ENCODE measurements at places on chromosomes 7 and 10.

GRCh38 chr10:6536102-6536501 lies 44.0 kb downstream of the PRKCQ start:
- DNase-seq = no peak

GRCh38 chr10:44051584-44052385 lies 333.1 kb downstream of the CXCL12 start:
- no peak for DNase-seq

GRCh38 chr10:78263521-78263988 lies 229.9 kb downstream of the RPS24 start:
- DNase-seq = no peak

GRCh38 chr10:133465950-133466474 lies 12.3 kb downstream of the SCART1 start:
- no peak for DNase-seq

DNA sequence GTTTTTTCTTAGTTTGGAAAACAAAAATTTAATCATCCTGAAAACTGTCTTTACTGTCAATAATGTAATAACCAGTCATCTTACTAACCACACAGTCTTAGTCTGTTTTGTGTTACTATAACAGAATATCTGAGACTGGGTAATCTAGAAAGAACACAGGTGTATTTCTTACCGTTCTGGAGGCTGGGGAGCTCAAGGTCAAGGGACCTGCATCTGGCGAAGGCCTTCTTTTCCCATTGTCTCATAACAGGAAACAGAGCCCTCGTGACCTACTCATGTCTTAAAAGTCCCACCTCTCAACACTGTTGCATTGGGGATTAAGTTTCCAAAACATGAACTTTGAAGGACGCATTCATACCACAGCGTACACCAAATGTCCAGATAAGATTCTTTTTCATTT lies 932.3 kb downstream of the CNTNAP2 start:
- DNase-seq = no peak

- DNase-seq = no peak
These were observed 64.3 kb upstream of the NRP1 start for GRCh38 chr10:33398796-33399195.

GRCh38 chr10:56895306-56895705 lies 534.2 kb upstream of the ZWINT start:
- DNase-seq = no peak

- DNase-seq = no peak
These were observed 47.5 kb downstream of the INSYN2A start for GRCh38 chr10:127148933-127149220.

- no peak for DNase-seq
These were observed 452.2 kb upstream of the SORCS1 start for GRCh38 chr10:107616463-107617410.

DNA sequence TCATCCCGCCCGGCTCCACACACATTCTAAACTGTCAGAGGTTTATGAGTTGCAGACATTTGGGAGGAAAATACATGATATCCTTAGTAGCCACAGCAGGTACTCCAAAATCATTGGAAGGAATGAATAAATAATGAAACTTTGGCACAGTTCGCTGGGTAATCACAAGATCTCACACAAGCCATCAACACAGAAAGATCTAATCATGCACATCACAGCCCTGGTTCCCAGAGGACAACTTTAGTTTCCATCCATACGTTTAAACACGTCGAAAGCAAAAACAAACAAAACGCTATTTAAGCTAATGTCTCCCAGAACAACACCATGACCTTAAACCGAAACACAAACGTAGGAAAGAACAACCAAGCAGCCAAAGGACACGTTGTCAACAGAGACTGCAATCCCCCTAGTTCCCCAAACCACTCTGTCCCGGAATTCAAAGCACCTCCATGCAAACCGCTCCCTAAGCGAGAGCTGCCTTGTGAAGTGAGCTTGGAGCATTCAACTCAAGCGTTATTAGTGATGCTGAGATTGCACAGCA lies 12.3 kb downstream of the SVIL start:
- no peak for DNase-seq

DNA sequence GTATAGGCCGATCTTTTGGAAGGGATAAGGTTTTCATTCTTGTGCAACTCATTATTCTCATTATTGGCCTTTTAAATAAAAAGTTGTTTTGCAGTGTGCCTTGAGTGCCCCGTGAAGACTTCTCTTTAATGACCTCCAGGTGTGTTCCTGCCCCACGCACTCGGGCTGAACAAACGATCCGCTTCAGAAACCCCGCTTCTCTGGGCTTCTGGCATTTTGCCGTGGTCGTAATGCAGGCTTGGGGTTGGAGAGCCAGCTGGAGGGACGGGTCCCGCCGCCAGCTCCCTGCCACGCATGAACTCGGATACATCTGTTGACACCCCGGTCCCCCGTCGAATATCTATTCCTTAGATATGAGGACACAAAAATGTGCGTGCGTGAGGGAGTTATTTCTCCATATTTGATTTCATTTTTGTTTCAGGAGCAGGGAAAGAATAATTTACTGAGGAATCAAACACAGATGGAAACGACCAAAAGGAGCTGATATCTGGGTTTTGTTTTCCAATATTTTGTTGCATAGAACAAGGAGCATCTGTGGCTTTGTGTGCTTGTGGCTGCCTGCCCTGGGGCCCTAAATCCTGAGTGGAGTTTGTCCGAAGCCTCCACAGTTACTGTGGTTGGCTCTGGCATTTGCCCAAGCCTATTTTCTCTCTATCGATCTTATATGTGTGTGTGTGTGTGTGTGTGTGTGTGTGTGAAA lies 17.0 kb upstream of the TTYH3 start:
- no peak for DNase-seq

DNA sequence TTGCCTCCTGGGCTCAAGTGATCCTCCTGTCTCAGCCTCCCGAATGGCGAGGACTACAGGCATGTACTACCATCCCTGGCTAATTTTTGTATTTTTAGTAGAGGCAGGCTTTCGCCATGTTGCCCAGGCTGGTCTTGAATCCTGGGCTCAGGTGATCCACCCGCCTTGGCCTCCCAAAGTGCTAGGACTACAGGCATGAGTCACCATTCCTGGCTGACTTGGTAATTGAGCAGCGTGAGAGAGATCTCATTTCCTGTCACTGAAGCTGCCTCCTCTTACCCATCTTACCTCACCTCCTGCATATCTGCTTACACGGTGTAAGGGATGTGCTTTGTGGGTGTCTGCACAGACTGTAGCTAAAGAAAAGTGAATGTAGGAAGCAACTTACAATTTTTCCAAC lies 9.7 kb downstream of the IFIT3 start:
- DNase-seq = no peak

DNA sequence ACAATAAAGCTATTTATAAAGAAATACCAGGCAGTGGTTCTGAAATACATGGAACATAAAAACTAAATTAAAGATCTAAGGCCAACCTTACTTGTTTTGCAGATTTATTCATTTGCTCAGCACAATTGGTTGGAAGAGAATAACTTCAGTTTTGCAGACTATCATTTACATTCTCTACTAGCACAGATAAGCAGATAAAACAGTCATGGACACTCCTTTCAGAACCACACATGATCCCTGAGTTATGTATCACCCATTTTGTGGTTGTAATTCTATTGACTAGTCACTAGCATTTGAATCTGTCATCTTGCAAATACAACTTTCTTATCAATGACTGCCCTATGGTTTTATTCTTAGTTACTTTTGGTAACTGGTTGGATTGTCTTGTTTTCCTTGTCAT lies 45.1 kb downstream of the PRKAR2B start:
- DNase-seq = no peak

DNA sequence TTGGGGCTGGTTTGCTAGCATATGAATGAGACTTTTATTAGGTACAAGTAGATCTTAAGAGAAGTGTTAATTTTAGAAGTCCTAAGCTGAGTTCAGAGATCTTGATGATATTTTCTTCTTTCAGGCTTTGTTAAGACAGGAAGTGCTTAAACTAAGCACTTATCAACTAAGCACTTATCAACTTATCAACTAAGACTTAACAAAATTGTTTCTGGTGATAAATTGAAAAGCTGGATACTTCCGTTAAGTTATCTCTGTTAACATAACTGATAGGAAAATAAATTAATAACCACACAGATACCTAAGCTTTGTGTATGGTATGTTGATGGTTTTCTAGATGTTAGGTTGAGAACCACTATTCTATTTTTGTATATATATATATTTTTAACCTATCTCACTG lies 113.7 kb downstream of the PHTF2 start:
- DNase-seq = no peak

GRCh38 chr10:132264966-132265889 lies 42.5 kb downstream of the STK32C start:
- DNase-seq = no peak

DNA sequence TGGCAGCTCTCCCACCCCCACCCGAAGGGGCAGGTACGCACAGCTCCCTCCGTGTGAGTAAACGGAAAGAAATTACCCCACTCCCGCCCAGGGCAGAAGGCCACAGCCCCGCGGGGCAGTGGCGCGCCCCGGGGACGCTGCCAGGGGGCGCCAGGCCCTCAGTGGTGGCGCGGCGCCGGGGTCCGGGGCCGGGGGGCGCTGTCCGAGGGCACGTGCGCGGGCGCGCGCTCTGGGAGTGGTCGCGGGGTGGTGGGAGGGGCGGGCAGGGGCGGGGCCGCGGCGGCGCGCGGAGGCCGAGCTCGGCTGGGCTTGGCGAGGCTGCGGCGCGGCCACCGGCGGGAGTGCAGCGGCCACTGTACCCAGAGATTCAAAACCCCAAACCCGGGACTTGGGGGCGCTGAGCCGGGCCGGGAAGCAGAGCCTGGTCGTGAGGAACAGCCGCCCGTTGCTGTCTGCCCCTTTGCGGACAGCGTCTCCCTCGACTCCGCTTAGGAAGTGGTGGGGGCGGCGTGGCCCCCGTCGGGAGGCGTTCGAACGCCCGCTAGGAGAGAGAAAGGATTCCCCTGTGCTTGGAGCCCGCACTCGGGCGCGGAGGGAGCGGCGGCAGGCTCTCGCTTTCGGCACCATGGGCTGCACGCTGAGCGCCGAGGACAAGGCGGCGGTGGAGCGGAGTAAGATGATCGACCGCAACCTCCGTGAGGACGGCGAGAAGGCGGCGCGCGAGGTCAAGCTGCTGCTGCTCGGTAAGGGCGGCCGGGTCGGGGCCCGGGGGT lies at the start of gene GNAI1:
Gene GNAI1, plus strand, starts transcription at position 296 of the 773 bp plus-strand sequence. Its CDS starts 330 bp downstream, at position 626.
- no peak for DNase-seq

DNA sequence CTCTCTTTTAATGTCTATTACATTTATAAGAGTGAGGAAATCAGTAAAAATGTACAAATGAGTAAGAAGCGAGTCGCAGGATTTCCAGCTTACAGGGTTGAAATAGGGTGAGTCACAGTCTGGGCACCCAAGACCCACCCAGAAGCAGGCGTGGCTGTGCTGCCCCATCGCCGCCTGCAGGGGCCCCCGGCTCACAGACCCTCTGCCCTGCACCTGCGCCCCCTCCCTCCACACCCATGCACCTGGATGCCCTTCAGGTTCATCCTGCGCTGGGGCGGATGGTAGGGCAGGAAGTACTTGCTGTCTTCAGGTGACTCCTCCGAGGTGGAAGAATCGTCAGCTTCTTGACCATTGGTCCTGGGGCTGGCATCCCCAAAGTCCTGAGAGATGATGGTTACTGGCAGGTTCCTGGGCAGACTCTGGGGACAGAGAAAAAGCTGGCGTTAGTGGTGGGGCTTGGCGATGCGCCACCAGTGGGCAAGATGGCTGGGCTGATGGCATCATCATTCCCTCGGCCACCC lies 90.2 kb upstream of the GNA12 start:
- no peak for DNase-seq

- no peak for DNase-seq
These were observed 65.6 kb downstream of the SCRN1 start for GRCh38 chr7:29924006-29924405.

GRCh38 chr10:70907637-70908405 lies 19.5 kb upstream of the PCBD1 start:
- no peak for DNase-seq

DNA sequence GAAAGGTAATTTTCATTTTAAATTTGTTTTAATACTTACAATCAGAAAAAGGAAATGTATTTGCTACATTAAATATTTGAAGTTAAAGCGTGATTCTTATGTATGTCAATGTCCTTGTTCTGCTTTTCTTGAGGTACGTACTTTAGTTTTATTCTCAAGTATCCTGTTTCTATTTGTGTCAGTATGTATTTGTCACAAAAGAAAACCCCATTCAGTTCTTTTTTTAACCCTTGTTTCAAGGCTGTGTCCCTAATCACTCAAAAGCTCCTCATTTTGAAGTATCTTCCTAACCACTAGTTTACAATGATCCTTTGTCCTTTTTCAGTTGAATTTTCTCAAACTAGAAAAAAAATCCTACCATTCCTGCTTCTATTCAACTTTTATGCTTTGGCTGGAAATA lies 25.2 kb downstream of the NHLRC2 start:
- DNase-seq = no peak

- DNase-seq = no peak
These were observed 115.8 kb upstream of the TCERG1L start for GRCh38 chr10:131427281-131427680.

DNA sequence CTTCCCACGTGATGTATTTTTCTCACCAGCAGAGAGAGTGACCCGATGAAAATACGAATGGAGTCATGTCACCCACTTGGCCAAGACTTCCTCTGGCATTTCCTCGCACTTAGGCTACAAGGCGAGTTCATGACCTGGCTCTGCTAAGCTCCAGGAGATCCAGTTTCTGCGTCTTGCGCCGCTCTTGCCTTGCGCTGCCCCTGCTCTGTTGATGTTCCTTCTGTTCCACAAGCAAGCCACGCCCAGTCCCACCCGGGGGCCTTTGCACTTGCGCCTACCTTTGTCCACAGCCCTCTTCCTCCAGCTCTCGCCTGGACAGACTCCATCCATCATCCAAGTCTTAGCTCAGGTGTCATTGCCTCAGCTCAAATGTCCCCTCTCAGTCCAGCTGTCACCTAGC lies 116.3 kb upstream of the SHH start:
- DNase-seq = no peak

- DNase-seq = no peak
These were observed 2.0 kb downstream of the ZNF503 start for GRCh38 chr10:75399461-75400162.

DNA sequence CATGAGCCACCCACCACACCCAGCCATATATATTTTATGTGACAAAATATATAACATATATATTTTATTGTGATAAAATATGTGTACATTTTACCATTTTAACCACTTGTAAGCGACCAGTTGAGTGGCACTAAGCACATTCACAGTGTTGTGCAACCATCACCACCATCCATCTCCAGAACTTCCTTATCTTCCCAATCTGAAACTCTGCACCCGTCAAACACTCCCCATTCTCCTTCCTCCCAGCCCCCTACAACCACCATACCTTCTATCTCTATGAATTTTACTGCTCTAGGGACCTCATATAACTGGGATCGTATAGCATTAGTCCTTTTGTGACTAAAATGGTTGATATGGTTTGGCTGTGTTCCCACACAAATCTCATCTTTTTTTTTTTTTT lies 20.8 kb upstream of the CYTH3 start:
- DNase-seq = no peak

- DNase-seq = no peak
These were observed 146.6 kb downstream of the CHN2 start for GRCh38 chr7:29341156-29341555.

GRCh38 chr7:55070271-55070743 lies 51.5 kb downstream of the EGFR start:
- no peak for DNase-seq

DNA sequence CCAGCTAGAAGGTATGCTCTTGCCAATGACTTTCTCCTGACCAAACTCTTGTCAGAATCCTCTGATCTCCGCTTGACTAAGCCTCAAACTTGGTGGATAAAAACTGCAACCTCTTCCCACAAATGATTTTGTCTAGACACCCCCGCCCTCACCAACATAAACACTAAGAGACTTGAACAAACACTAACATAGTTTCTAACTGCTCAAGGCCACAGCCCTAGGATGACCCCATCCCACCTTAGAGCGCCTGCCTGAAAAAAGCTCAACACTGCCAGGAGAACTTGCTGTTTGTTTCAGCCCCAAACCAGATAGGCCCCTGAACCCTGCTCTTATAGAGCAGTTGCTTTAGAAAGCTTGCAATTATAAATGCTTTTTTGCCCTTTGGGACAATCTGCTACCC lies 71.8 kb downstream of the LRRN3 start:
- no peak for DNase-seq
